ENCODE measurements at places on chromosomes 2 and 18.

DNA sequence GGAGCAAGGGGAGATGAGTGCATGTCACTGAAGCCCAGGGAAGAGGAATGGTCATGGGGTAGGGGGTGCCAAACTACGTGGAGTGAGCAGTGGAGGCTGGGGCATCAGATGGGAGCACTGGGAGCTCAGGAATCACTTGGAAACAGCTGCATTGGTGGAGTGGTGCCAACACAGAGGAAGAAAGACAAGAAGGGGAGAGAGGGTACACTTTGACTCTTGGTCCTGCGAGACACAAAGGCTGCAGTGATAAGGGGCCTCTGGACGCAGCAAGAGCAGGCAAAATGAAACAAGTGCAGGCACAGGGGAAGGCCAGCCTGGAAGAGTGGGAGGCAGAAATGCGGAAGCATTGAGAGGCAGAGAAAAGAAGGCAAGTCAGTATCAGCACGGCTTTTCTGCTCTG is 134.7 kb upstream of the SMIM21 start:
- no peak overlapping the region for H3K4me3 ChIP-seq
- no peaks in the 10 kb centered on the region for H3K27me3 ChIP-seq
- no peak for DNase-seq
- H3K4me1 ChIP-seq: no peaks in the 10 kb centered on the region

- no peaks in the 10 kb centered on the region for H3K27me3 ChIP-seq
- DNase-seq: no peak
- H3K4me1 ChIP-seq: no peaks in the 10 kb centered on the region
- no peak overlapping the region for H3K27ac ChIP-seq
- H3K36me3 ChIP-seq: peaks cover 51% of the 10 kb centered on the region
- H3K4me3 ChIP-seq: no peak overlapping the region
These were observed 125.0 kb upstream of the WDSUB1 start for GRCh38 chr2:159411460-159411859.

DNA sequence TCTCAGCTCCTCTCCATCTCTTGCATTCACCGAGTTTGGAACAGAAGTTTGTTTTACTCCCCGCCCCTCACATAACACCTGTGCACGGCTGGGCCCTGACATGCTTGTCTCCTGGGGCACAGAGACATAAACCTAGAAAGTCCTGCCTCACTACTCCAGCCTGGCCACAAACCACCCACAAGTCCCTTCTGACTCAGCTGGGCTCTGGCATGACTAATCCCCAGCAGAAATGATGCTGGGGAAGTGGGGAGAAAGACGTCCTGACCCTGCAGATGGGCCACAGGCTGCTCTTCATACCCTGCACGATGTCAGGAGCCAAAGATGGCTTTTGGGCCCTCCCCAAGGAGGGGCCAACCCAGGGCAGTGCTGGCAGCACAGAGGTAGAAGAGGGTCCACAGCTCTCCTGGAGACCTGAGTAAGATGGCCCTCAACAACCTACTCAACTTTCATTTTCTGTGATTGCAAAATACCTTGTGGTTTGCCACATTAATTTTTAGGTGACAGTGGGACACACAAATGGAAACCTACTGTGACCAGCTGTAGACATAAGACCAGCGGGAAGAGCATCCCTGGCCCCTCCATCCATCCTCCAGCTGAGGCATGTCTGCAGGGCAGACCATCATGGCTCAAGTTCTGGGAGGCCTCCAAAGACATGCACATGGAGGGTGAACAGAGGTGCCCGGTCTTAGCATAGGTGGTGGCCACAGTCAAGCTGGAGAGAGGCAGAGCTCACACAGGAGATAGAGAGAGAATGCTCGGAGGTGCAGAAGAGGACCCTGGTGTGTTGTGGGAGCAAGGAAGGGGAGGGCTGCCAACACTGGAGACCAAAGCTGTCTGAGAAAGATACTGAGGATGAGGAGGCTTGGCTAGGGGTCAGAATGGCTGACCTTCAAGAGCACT is 40.0 kb downstream of the DNMT3A start:
- H3K27me3 ChIP-seq: no peaks in the 10 kb centered on the region
- no peak for DNase-seq
- no peak overlapping the region for H3K4me3 ChIP-seq
- H3K36me3 ChIP-seq: peaks cover 11% of the 10 kb centered on the region
- no peak overlapping the region for H3K27ac ChIP-seq

- H3K4me3 ChIP-seq: no peak overlapping the region
- no peaks in the 10 kb centered on the region for H3K36me3 ChIP-seq
- no peaks in the 10 kb centered on the region for H3K4me1 ChIP-seq
- H3K27ac ChIP-seq: no peak overlapping the region
These were observed 278.6 kb upstream of the HS6ST1 start for GRCh38 chr2:128597121-128597762.

DNA sequence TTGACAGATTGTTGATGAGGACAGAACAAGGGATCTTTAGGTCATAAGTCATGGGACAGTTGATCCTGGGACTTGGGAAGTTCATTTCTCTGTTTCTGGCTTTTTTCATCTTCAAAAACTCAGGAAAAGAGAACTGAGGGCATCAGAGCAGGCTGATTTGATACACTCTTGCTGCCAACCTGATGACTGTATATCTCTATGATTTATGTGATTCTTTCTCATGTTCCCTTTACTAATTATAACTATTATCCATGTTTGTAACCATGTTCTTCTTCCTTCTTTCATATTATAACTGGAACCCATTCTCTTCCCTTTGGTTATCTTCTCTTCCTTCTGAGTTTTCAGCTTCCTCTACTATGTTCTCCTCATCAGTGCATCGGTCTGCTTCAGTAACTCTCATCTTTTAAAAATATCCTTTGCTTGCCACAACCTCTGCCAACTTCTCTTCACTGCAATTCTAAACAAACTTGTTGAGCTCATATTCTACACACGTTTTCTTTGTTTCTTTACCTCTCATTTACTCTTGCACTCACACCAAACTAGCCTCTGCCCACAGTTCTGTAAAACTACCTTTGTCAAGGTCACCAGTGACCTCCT is 13.5 kb downstream of the RASGRP3 start:
- H3K4me1 ChIP-seq: no peaks in the 10 kb centered on the region
- no peak overlapping the region for H3K27ac ChIP-seq
- no peaks in the 10 kb centered on the region for H3K36me3 ChIP-seq
- no peak overlapping the region for H3K4me3 ChIP-seq
- no peak for DNase-seq

- no peaks in the 10 kb centered on the region for H3K27me3 ChIP-seq
- no peak overlapping the region for H3K27ac ChIP-seq
- no peak for DNase-seq
- peaks cover 4% of the 10 kb centered on the region for H3K36me3 ChIP-seq
These were observed 54.7 kb downstream of the KCTD18 start for GRCh38 chr2:200454927-200455801.

DNA sequence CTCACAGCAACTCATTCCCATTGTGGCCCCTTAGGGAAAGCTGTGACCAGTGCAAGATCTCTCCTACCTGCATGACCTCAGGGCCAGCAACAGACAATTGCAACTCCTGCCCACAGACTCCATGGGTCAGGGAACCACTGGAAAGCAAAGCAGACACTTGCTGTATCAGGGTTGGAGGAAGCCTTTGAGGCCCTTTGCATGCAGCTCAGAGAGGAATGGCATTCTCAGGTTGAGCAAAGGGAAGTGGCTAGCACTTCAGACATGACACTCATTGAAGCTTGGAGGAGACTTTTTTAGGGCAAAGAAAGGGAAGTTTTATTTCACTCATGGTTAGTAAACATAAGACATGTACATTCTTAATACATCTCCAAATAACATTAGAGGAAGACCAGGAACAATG is 22.1 kb downstream of the IL1F10 start:
- no peak overlapping the region for H3K4me3 ChIP-seq
- DNase-seq: no peak
- no peaks in the 10 kb centered on the region for H3K36me3 ChIP-seq
- H3K27me3 ChIP-seq: no peaks in the 10 kb centered on the region

GRCh38 chr2:175003875-175004729 is 1.1 kb downstream of the CHN1 start:
- peak overlapping the region; percentile 48 for H3K27ac ChIP-seq
- H3K36me3 ChIP-seq: no peaks in the 10 kb centered on the region
- H3K4me1 ChIP-seq: peaks cover 15% of the 10 kb centered on the region

DNA sequence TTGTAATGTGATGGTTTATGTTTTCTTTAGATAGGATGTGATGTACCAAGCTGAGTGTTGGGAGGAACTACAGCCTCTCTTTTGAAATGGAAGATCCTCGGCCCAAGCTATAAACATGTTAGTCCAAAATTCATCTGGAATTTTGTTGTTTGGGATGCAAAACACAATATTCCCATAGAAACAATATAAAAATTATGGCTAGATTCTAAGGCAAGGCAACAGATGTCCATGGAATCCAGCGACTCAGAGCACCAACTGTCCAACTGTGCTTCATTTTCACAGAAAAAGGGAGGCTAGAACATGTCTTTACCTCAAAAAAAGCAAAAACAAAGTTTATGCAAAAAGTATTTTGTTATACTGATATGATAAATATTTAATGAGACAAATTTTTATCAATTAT is 52.4 kb upstream of the ATP8B1 start:
- no peak for DNase-seq
- H3K27ac ChIP-seq: no peak overlapping the region
- H3K27me3 ChIP-seq: no peaks in the 10 kb centered on the region
- no peak overlapping the region for H3K4me3 ChIP-seq
- H3K4me1 ChIP-seq: no peaks in the 10 kb centered on the region

All from suprapubic skin (tissue), 4 donors.